Activated T-cell treated with anti-CD3 and anti-CD28 coated beads, Interleukin-2, amount 50 U/mL, for 4 hours (primary cell): ENCODE measurements at places on chromosomes 13 and 19. TPM values are rescaled to one million over a fixed set of nuclear protein-coding genes. Genes with fewer than 3 reads are reported as not detected.

- no peak for DNase-seq
Measured at GRCh38 chr13:34307607-34308006, 489.7 kb downstream of the RFC3 start.

GRCh38 chr13:113561417-113562084 lies 23.0 kb upstream of the TFDP1 start:
- no peak for DNase-seq

DNA sequence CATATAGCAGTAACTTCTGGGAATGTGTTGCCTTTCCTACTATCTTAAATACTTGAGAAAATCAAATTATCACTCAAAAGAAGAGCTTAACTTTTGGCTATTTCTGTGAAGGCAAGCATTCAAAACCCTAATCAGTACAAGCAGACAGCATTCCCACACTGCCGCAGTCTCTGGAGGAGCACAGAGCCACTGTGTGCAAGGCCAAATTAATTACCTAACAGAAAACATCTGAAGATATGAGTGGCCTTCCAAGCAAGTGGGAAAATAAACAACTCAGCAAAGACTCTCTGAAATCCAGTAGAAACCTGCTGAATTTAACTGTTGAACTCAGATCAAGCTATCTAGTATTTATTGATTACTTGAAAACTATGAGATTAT lies 68.2 kb downstream of the COL4A1 start:
- no peak for DNase-seq

GRCh38 chr13:75789451-75790197 lies 153.5 kb downstream of the LMO7 start:
- no peak for DNase-seq

DNA sequence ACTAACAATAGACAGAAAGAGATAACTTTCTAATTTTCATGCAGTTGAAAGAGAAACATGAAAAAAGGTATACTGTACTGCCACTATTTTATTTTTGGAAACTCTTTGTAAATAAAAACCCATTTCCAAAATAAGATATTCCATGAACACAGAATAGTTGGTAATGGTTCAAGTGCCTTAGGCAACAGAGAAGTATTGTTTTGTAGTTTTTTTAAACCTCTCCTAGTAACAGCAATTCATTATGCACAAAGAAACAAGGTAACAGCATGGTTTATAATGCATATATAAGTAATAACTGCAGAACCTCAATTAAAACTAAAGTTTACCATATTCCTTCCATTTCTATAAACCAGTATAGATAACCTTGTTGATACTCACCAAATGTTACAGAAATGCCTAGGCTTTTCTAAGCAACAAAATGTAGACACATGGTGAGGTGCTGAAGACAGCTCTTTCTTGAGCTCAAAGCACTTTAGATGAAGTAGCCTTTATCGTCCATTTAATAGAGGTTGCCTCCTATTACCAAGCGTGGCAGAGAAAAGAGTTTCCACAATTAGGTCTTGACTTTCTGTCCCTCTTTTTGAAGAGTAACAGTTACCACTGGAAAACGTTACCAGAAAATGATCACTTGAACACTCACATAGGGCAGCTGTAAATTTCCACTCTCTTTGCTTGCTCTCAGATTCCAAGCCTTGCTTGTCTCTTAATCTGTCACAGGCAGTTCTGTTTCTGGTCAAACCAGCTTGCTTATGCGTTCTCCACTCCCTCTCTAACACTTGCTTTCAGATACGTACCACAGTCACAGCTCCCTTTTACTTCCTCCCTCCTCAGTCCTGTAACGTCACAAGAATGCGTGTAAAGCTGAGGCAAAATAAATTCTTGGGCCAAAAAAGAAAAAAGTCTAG lies 42.9 kb downstream of the CAB39L start:
- DNase-seq = no peak

DNA sequence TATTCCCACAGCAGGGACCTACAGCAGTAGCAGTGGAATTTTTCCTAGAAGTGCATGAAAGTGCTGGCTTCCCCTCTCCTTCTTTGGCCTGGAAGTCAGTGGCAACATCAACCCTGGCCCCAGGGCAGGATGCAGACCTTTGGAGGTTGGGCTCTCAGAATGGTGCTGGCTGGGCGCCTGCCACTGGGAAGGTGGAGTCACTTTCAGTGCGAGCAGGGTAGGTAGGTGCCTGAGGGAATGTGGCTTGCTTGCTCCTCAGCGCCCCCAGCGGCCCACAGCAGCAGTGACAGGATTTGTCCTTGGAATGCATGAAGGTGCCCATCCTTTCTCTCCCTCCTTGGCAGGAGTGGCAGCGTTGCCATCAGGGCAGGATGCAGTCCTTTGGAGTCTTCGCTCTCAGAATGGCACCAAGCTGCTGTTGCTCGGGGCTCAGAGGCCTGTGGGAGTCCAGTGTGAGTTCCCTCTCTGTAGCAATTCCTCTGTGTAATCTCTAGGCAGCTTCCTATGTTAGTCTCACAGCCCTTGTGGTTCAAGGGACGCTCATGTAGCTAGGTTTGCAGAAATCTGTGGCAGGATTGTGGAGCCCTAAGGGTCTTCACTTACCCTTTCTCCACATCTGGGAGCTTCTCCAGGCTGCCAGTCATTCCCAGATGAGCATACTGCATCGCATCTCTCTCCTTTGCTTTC lies 354.4 kb upstream of the DACH1 start:
- DNase-seq = no peak

GRCh38 chr19:41363371-41363752 lies 587 bp downstream of the B9D2 start:
- no peak for DNase-seq

- DNase-seq = no peak
Measured at GRCh38 chr13:33119856-33120543, 103.8 kb downstream of the KL start.

GRCh38 chr13:47502166-47502565 lies 498.9 kb downstream of the SUCLA2 start:
- no peak for DNase-seq

DNA sequence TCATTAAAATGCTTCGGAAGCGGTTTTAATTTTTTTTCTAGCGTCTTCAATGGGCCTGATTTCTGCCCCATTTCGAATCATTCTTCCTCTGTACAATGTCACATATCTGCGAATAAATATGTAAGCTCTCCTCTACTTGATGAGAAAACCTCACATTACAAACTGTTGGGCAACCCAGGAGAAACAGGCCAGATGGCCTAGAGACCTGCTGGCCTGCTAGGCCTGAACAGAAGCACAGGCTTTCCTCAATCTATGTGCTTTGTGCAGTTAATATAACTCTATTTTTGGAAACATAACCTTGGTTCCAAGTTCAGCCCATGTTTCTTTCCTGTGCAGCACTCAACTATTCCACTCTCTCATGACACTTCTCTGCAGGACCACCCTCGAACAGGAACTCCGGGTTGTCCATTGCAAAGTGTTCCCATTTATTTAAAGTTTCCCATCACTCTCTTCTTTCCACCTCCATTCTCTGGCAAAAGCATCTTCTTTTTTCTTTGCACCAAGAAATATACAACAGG lies 42.0 kb downstream of the DCLK1 start:
- DNase-seq = no peak

DNA sequence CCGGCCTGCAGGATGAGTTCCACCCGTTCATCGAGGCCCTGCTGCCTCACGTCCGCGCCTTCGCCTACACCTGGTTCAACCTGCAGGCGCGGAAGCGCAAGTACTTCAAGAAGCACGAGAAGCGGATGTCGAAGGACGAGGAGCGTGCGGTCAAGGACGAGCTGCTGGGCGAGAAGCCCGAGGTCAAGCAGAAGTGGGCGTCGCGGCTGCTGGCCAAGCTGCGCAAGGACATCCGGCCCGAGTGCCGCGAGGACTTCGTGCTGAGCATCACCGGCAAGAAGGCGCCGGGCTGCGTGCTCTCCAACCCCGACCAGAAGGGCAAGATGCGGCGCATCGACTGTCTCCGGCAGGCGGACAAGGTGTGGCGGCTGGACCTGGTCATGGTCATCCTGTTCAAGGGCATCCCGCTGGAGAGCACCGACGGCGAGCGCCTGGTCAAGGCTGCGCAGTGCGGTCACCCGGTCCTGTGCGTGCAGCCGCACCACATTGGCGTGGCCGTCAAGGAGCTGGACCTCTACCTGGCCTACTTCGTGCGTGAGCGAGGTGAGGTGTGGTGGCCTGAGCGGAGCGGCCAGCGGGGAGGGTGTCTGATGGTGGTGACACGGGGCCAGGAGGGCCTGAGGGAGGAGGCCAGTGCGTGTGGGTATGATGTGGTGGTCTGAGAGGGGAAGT lies 15.5 kb downstream of the NFIC start:
- DNase-seq = no peak

CGB1 gene
- not detected for total RNA-seq

ZSCAN18 gene
- total RNA-seq = 7.6 TPM

GRCh38 chr19:3224346-3225168 lies at the start of gene CELF5:
Gene CELF5 (plus strand): TSS chr19:3224661. CDS start chr19:3224740, 79 bp downstream.
- DNase-seq = peak; percentile 57

DNA sequence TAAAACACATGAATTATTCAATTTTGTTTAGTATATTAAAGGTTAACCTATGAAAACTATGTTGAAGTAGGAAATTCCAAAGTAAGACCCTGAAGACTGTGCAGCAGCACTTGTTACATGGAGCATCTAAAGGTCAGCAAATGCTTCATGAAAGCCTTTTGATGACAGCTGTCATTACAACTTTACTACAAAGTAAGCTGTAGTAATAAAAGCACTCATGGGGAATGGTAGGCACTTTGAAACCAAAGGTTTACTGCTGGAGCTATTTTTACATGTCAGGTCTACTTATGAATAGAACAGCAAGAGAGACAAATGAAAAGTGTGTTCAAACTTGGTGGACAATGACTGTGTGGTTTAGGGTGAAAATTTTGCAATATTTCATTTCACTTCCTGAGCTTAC lies 672.5 kb upstream of the PCDH20 start:
- DNase-seq = no peak

PTGIR gene
- 4.3 TPM for total RNA-seq

DNA sequence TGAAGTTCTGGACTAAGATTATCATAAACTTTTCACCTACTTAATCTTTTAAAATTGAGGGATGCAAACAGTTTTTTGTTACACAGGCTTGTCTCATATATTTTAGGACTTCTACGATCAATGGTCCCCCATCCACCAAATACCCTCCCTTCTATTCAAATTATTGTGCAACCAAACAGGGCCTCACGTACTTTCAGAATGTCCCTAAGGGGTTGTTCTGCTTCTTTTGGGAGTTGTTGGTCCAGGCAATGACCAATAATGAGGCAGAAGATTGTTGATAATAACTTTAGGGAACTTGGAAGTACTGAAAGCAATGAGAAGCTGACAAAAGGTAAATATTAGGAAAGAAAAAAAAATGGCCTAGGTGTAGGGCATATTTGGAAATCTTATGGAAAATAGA lies 2.9 kb downstream of the DNAJC15 start:
- no peak for DNase-seq

DNA sequence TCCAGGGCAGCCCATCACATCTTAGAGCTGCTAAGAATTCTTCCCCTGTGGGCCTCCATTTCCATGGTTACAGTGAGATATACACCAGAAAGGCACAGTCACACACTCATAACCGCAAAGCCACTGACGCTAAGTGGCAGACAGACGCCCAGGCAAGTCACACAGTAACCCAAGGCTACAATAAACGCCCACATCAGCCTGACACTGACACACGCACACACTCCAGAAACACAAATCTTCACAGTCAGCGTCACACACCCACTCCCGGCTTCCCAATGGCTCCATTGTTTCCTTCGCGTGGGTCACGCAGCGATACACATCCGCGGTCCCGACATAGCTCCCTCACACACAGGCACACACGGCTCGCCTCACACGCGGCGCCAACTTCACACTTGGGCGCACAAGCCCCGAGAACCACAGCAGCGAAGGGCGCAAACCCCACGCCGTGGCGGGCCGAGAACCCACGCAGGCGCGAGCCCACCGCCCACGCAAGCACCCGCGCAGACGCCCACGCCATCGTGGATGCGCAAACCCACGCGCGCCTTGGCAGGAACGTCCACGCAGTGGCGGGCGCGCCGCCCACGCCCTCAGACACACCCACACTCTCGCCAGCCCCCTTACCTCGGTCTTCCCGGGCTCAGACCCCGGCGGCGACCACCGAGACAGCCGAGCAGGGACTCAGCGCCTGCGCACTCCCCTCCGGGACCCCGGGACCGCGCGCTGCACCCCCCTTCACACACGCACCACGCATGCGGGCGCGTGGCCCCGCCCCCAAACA lies at the start of gene ZNF667:
Gene ZNF667 (minus strand): TSS at position 695 of the 778 bp plus-strand sequence. CDS start 14,975 bp downstream, outside the sequence.
- peak; percentile 23 for DNase-seq

SPRED3 gene
- total RNA-seq = 0.46 TPM

DNA sequence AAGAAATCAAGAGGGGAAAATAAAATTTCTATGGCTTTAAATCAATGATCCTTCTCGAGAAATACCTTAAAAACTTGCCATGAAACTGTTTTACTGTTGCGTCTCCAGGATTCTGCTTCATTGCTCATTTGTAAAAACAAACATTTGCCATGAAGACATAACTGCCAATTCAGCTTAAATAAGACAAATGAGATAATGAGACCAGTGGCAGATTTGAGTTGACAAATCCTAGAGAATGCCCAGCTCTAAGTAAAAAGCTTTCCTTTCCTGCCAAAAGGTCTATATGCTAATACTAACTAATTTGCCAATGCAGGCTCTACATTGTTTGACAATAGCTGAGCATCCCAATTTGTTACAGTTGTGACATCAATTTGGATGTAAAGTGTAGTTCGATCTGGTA lies 400.5 kb upstream of the PCDH9 start:
- DNase-seq = no peak

DNA sequence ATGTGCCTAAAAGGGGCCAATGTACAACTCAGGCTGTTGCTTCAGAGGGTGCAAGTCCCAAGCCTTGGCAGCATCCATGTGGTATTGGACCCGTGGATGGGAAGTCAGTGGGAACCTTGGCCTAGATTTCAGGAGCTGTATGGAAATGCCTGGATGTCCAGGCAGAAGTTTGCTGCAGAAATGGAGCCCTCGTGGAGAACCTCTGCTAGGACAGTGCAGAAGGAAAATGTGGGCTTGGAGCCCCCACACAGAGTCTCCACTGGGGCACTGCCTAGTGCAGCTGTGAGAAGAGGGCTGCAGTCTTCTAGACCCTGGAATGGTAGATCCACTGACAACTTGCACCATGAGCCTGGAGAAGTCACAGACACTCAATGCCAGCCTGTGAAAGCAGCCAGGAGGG lies 28.5 kb downstream of the GPC5 start:
- no peak for DNase-seq

GRCh38 chr13:85286081-85286480 lies 513.1 kb downstream of the SLITRK6 start:
- DNase-seq = no peak

CYSLTR2 gene
- total RNA-seq = 0.53 TPM

- no peak for DNase-seq
Measured at GRCh38 chr13:31264151-31264550, 64.4 kb downstream of the B3GLCT start.
